ENCODE measurements at places on chromosomes 12 and 14. TPM values are rescaled to one million over a fixed set of nuclear protein-coding genes. Genes with fewer than 3 reads are reported as not detected.

SOX5 gene
- total RNA-seq: 118 TPM

TRHDE gene
- 16.7 TPM for total RNA-seq

RPAP3 gene
- 29.5 TPM for total RNA-seq

AP5M1 gene
- total RNA-seq: 91.3 TPM

B4GALNT3 gene
- total RNA-seq: 3.3 TPM

PTCSC3 gene
- total RNA-seq: not detected

DNA sequence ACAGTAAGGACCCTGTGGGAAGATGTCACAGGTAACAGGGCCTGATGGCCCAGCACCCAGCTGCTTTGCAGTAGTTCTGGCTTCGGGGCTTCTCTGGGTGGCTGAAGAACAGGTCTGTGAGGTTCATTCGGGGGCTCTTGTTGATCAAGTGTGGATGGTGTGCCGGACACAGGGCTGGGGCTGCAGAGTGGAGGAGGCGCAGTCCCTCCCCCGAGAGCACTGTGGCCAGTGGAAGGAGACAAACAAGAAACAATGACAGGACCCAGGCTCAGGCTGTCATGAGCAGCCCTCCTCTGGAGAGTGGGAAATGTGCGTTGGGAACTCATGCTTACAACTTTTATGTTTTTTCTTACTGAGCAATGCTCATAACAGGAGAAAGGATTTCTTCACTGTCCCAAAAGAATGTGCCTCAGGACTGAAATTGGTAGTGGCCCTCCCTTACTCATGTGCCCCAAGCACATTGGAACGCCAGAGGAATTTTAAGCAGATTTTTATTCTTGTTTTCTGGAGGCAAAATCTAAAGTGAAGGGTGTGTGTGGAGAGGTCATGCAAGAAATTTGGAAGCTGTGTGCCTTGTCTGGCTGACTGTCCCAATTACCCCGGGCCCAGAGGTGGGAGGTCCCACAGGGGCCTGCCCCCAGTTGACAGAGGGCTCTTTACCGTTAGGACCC lies 233.8 kb downstream of the CACNA1C start:
- H3K4me3 ChIP-seq: no peak overlapping the region
- H3K36me3 ChIP-seq: peaks cover 5% of the 10 kb centered on the region
- H3K4me1 ChIP-seq: peaks cover 43% of the 10 kb centered on the region
- DNase-seq: no peak
- no peak overlapping the region for H3K27ac ChIP-seq

DNA sequence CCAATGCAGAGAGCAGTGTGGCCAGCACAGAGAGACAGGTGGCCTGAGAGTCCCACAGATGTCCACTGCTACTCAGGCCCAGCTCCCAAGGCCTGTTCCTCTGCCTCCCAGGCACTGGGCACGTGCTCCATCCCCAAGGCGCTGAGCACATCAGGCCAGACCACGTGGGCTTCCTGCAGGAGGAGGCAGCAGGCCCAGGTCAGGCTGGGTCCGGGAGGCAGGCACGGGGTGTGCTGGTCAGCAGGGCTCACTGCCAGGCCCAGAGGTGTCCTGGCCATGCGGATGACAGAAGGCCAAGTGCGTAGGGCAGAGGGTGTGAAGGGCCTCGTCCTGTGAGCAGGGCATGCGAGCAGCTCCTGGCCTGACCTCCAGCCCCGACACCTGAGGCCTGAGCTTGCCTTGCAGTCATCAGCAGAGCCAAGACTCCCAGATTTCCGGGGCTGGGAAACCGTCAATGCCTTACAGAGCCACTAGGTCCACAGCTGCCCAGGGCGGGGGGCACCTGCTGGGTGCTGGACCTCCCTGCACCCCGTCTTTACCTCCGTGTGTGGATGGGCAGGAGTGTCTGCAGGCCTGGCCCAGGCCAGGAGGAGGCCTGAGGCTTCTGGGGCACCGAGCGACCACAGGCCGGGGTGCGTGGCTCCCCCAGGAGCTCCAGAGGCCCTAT lies 14.9 kb downstream of the TRMT61A start:
- no peaks in the 10 kb centered on the region for H3K36me3 ChIP-seq
- peaks cover 14% of the 10 kb centered on the region for H3K4me1 ChIP-seq
- peaks cover 16% of the 10 kb centered on the region for H3K27me3 ChIP-seq
- peak; percentile 69 for DNase-seq
- H3K27ac ChIP-seq: peak overlapping the region; percentile 88

DNA sequence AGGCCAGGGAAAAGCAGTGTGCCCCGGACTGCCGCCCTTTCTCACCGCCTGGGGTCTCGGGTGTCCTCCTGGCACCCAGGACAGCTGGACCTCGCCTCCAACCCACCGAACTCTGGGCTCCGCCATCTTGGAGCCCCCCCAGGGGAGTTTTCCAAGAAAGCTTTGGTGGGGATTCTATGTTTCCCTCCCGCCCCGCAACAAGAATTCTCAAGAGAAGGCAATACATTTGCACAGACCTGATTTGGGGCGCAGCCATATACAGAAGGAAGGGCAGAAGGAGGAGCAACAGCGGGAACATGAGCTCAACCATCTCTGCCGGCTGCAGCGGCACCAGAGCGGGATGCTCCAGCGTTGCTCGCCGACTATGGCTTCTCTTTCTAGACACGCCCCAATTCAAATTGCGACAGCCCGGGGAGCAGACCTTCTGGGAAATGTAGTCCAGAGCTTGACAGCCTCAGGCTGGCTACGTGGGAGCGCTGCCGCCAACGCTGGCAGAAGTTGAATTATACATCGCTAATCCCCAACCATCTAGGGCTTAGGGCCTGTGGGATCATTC lies at the start of gene RDH11:
Gene RDH11 (minus strand): TSS at position 371 of the 556 bp plus-strand sequence. CDS start 61 bp downstream, at position 310.
- peaks cover 9% of the 10 kb centered on the region for H3K4me1 ChIP-seq
- H3K36me3 ChIP-seq: no peaks in the 10 kb centered on the region
- DNase-seq: peak; percentile 85
- peak within 1 kb of the TSS; percentile 96 for H3K4me3 ChIP-seq
- peak within 1 kb of the TSS; percentile 96 for H3K27ac ChIP-seq

DNA sequence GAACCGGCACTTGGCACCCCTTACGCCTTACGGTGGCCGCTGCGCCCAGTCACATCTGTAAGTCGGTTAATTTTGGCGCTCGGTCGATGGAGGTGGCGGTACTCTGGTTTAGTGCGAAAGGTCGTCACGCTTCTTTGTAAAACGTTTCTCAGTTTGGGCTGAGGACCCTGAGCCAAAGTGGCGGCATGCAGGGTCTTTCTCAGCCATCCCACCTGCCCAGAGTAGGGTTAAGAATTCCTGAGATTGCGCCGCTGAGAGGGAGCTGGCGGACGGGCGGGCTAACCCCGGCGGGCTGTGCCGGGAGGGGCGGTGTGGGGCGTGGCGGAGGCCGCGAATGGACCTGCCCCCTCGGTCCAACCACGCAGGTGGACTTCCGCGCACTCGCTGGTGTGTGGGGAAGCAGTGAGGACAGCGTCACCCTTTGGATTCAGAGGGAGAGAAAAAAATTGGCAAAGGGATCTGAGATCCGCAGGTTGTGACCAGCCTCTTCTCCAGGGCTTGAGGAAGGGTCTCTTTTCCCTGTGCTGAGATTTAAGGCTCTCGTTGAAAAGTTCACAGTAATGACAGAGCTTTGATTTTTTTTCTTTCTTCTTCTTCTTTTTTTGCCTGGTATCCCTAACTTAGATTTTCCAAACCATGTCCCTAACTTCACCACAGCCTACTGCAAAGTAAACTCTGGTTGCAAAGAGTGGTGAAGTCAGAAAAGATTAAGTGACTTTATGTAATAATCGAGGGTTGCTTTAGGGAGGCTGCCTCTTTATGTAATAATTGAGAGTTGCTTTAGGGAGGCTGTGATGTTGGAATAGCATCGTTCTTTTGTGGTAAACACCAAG lies 602 bp upstream of the FBXO33 start:
- H3K27ac ChIP-seq: peak overlapping the region; percentile 48
- H3K27me3 ChIP-seq: peaks cover 3% of the 10 kb centered on the region

DNA sequence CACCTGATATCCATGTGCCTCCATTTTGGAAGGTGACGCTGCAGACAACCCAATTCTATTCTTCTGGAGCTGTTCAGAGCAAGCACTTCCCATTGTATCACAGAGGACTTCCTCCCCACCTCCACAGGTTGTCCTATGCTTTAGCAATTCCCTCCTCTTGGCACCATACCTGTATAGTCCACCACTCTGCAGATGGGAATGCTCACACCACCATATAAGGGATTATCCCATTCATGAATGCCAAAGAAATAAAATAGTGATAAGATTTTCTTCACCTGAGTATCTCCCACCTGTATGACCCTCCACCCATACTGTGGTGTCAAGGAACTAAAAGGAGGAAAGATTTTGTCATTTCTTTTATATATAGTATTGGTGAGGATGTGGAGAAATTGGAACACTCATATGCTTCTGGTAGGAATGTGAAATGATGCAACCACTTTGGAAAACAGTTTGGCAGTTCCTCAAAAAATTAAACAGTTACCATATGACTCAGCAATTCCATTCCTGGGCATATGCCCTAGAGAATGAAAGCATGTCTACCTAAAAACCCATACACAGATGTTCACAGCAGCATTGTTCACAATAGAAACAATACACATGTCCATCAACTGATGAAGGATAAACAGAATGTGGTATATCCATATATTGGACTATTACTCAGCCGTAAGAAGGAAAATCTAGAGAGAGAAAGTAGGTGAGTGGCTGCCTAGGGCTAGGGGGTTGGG lies 75.2 kb downstream of the FIGNL2 start:
- no peak overlapping the region for H3K4me3 ChIP-seq
- H3K36me3 ChIP-seq: peaks cover 7% of the 10 kb centered on the region
- H3K27me3 ChIP-seq: no peaks in the 10 kb centered on the region
- no peaks in the 10 kb centered on the region for H3K4me1 ChIP-seq
- no peak overlapping the region for H3K27ac ChIP-seq

DNA sequence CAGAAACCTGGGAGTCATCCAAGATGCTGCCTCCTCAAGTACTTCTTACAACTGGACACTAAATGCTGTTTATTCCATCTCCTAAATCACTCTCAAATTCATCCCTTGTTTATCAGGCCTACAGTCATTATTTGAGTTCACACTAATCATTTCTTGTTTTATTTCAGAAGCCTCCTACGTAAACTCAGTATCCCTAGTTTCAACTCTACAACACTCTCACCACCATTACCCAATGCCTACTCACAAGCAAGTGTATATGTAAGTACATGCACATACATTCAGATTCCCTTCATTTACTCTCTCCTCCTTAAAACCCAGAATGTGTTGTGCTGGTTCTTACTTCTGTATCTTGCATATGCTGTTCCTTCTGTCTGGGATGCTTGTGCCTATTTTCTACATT lies 43.0 kb downstream of the DDHD1 start:
- no peaks in the 10 kb centered on the region for H3K4me1 ChIP-seq
- H3K36me3 ChIP-seq: no peaks in the 10 kb centered on the region
- no peak overlapping the region for H3K4me3 ChIP-seq

DNA sequence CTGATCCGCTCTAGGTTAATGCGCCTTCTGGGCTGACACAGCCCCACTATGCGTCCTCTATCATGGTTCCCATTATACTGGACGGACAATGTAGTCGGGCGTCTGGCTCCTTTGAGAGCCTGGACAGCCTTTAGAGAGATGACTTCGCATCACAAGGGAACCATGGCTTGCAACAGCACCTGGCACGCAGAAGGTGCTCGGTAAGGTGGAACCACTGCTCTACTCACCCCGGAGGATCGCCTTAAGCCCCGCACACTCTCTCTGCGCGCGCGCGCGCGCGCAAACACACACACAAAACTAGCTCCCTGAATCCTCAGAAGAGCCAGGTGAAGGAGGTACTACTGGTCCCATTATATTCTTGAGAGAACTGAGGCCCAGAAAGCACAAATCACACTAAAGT lies 7.1 kb downstream of the MAP3K12 start:
- peaks cover 32% of the 10 kb centered on the region for H3K4me1 ChIP-seq
- peak overlapping the region; percentile 99 for H3K27ac ChIP-seq
- peaks cover 12% of the 10 kb centered on the region for H3K27me3 ChIP-seq
- no peaks in the 10 kb centered on the region for H3K36me3 ChIP-seq

GRCh38 chr12:53096089-53096741 lies 1.3 kb upstream of the IGFBP6 start:
- H3K4me3 ChIP-seq: no peak overlapping the region
- no peak overlapping the region for H3K27ac ChIP-seq
- peaks cover 8% of the 10 kb centered on the region for H3K4me1 ChIP-seq
- H3K36me3 ChIP-seq: no peaks in the 10 kb centered on the region
- DNase-seq: no peak

GRCh38 chr12:66041651-66042363 lies 88.7 kb downstream of the LLPH start:
- H3K36me3 ChIP-seq: no peaks in the 10 kb centered on the region
- no peak overlapping the region for H3K27ac ChIP-seq
- H3K4me1 ChIP-seq: no peaks in the 10 kb centered on the region
- no peak for DNase-seq
- no peak overlapping the region for H3K4me3 ChIP-seq

GRCh38 chr14:34935488-34935887 lies 47.3 kb upstream of the SRP54 start:
- no peaks in the 10 kb centered on the region for H3K4me1 ChIP-seq
- H3K27me3 ChIP-seq: no peaks in the 10 kb centered on the region
- no peaks in the 10 kb centered on the region for H3K36me3 ChIP-seq
- no peak overlapping the region for H3K27ac ChIP-seq

GRCh38 chr12:100404769-100405407 lies 48.0 kb downstream of the SLC17A8 start:
- no peak overlapping the region for H3K27ac ChIP-seq
- no peaks in the 10 kb centered on the region for H3K27me3 ChIP-seq
- peaks cover 4% of the 10 kb centered on the region for H3K36me3 ChIP-seq
- peak; percentile 71 for DNase-seq

- no peak overlapping the region for H3K27ac ChIP-seq
- H3K27me3 ChIP-seq: no peaks in the 10 kb centered on the region
- no peaks in the 10 kb centered on the region for H3K4me1 ChIP-seq
- no peaks in the 10 kb centered on the region for H3K36me3 ChIP-seq
Measured at GRCh38 chr12:46904406-46905238, 78.8 kb upstream of the SLC38A4 start.

GRCh38 chr12:43325786-43326185 lies 226.2 kb downstream of the ADAMTS20 start:
- no peak for DNase-seq
- no peaks in the 10 kb centered on the region for H3K27me3 ChIP-seq
- no peak overlapping the region for H3K27ac ChIP-seq
- H3K36me3 ChIP-seq: no peaks in the 10 kb centered on the region

DNA sequence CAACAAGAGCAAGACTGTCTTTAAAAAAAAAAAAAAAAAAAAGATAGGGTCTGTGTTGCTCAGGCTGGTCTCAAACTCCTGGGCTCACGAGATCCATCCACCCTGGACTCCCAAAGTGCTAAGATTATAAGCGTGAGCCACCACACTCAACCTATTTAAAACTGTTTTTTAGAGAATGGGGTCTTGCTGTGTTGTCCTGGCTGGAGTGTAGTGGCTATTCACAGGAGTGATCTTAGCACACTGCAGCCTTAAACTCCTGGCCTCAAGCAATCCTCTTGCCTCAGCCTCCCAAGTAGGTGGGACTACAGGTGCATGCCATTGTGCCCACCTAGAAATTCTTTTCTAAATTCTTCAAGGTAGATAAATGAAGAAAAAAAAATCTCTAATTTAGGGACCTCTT lies 7.6 kb downstream of the COQ10A start:
- H3K36me3 ChIP-seq: peaks cover 4% of the 10 kb centered on the region
- peaks cover 3% of the 10 kb centered on the region for H3K27me3 ChIP-seq
- no peak for DNase-seq
- H3K27ac ChIP-seq: no peak overlapping the region
- H3K4me3 ChIP-seq: no peak overlapping the region
- no peaks in the 10 kb centered on the region for H3K4me1 ChIP-seq

GRCh38 chr14:63543826-63544406 lies 739 bp upstream of the PPP2R5E start:
- no peaks in the 10 kb centered on the region for H3K36me3 ChIP-seq
- H3K4me1 ChIP-seq: peaks cover 13% of the 10 kb centered on the region
- peak overlapping the region; percentile 92 for H3K4me3 ChIP-seq
- peak overlapping the region; percentile 92 for H3K27ac ChIP-seq
- H3K27me3 ChIP-seq: peaks cover 8% of the 10 kb centered on the region
